ENCODE measurements at places on chromosomes 4 and X. TPM values are rescaled to one million over a fixed set of nuclear protein-coding genes. Genes with fewer than 3 reads are reported as not detected.

- no peak for DNase-seq
Measured at GRCh38 chrX:45771114-45771513, 570.4 kb upstream of the DIPK2B start.

RS1 gene
- total RNA-seq = not detected

GRCh38 chrX:96474029-96474740 is 210.5 kb upstream of the DIAPH2 start:
- DNase-seq = no peak

GRCh38 chr4:150289881-150290280 is 211.6 kb downstream of the DCLK2 start:
- DNase-seq = no peak

GRCh38 chr4:1368421-1369090 is 21.5 kb downstream of the UVSSA start:
- DNase-seq = peak; percentile 62

DNA sequence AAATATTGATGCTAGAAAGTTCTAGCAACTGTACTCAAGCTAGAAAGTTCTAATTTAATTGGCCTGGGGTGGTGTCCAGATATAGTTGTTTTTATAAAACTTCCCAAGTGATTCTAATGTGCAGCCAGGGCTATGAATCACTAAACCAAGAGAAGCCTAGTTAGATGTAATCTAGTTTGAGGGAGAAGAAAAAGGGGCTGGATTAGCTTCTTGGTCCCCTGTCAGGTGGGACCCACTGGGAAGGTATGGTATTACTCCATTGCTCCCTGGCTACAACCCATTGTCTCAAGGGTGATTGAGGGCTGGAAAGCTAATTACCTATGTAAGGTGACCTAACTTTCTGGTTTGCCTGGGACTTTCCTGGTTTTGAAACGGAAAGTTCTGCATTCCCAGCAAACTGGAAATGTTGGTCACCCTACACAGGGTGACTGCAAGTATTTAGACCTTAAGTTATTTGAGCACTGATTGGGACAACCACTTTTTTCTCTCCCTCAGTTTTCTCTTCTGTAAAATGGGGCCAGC is 23.9 kb upstream of the MSN start:
- DNase-seq = no peak

DNA sequence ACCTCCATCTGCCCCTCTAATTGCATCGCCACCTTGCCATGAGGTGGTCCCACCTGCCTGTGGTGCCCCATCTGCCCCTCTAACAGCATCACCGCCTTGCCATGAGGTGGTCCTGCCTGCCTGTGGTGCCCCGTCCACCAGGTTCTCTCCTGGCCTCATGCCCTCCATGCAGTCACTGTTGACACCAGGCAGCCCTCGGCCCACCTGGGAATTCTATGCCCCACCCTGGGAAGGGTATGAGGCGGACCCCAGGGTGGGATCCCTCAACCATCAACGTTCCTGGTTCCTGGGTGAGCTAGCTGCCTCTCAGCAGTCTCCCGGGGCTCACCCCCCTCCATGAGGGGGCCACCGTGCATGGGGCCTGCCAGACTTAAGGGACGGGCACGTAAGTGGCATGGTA is 38.9 kb downstream of the ACOX3 start:
- DNase-seq = no peak

- DNase-seq = no peak
Measured at GRCh38 chrX:136195247-136195646, 47.9 kb downstream of the FHL1 start.

GRCh38 chrX:71191248-71191647 is 31.8 kb upstream of the GJB1 start:
- DNase-seq = no peak

DNA sequence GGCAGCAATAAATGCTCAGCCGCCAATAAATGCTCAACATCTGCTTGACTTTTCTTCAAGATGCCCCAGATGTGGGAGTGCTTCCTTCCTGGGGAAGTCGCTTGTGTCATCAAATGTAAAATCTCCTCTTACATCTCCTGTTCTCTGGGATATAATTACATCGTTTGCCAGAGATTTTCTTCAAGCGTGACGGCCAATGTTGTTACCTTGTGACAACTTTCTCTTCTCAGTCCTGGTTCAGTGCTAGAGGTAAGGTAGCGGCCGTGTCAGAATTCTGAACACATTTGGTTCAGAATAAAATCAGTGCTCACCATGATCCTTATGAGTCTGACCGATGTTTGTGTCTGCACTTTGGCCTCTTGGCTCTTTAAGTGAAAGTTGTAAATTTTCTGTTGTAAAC is 102.5 kb downstream of the ASMT start:
- DNase-seq = no peak

DNA sequence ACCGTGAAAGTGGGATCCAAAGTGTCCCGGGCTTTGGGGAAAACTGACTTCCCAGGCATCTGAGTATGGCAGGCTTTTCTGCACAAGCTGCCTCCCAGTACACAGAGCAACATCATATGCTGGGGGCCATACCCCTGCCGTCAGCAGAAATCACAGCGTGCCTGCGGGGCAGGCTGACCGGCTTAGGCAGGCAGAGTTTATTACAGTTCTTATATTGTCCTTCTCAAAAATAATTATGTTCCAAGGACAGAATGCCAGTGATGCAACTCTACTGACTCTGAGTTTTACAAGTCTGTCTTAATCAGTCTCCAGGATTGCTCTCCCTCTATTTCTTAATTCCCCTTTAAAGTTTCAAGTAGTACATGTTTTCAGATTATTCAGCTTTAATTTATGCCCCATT is 37.0 kb downstream of the IL21 start:
- no peak for DNase-seq

GRCh38 chr4:24405341-24405740 is 179.0 kb downstream of the DHX15 start:
- DNase-seq = no peak

DNA sequence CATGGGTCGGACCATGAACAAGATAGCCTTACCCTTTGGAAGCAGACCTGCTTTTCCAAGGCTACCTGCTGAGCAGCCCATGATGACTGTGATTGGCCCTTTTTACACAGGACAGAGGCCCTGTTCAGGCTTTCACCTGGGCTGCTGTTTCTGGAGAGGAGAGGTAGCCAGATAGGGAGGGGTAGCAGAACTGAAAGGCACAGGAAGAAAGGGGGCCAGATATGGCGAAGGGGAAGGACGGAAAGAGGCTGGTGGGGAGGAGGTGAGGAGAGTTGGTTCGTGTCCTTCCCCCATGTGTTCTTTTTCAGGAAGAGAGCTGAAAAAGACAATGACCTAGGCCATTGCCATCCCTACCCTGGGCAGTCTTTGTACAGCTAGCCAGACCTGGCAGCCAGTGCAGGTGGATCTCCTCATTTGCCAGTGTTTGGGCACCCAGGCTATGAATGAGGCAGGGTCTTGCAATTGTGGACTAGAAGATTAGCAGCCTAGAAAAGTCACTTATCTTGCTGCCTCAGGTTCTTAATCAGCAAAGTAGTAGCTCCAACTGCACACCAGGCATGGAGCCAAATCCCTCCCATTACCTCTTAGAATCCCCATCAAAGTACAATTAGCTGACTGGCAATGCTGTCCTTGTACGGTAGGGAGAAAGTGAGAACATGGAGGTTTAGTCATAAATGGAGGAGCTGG is 139.6 kb downstream of the AMMECR1 start:
- DNase-seq = no peak

- DNase-seq = peak; percentile 14
Measured at GRCh38 chr4:184957446-184958115, 60.7 kb upstream of the HELT start.

GRCh38 chr4:129804461-129804981 is 708.6 kb downstream of the C4orf33 start:
- DNase-seq = no peak

DNA sequence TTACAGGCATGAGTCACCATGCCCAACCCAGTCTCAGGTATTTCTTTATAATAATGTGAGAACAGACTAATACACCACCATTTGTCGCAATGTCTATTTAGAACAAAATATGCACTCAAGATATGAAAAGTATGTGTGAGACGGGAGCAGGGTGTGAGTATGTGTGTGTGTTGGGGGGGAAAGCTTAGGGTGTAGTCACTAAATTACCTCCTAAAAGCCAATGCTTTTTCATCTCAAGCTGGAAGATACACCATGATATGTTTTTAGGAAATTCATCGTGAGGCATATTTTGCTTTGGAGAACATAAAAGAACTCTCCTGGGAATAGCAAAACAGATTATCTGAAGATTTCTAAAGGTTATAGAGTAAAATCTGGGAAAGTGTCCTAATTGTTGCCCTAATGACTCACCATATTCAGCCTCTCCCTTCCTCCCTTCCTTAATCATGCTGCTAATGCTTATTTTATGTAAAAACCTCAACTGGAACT is 262.7 kb downstream of the PDHA2 start:
- no peak for DNase-seq

DNA sequence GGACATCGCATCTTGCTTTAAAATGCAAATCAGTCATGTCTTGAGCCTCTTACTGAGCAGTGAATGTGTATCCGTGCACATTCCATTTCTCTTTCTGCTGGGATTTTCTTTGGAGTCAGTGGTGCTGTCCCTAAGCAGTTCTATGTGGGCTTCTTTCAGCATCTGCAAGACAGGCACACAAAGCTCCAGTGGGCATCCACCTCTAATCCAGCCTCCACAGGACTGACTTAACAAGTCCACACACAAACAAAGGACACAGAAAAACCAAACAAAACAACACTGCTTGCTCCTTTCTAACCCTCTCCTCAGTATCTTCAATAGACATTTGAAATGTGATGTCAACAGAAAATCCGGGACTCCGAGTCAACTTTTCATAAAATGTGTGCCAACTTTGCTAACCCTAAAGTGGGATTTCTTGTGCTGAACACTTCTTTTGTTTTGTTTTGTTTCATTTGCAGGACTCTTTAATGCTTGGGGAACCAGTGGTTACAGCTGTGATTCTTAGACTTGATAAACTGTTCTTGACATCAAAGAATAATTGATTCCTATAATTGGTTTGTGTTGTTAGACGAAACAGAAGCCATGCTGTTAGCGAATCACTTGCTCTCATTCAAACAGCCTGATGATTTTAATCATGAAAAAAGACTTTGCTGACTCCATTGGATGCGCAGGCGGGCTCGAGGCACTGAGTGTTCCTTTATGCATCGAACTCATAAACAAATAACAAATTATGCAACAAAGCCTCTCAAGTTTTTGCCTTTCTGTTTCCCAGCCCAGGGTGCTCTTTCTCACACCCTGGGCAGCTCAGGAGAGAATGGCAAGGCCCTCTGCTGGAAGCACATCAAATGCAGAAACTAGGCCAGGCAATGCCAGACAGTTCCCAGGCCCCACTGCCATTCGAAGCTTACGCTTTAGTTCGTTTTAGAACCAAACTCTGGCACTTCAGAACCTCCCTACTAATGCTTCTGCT is 20.1 kb downstream of the ETNPPL start:
- peak; percentile 37 for DNase-seq

DNA sequence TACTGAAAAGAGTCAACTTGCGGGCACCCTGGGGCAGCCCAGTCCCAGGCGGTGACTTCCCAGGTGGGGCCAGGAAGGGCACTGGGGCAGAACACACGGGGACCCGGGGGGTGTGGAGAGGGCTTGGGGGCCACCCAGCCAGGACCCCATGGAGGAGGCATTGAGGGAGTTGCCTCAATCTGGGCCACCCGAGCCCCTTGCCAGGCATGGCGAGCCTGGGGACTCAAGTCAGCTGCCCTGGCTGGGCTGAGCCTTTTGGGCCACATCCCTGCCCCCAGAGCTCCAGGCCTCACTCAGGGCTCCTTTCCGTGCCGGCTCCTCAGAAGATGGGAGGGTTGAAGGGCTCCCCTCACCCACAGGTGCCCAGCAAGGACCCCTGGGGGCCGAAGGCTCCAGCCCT is 6.6 kb upstream of the CPLX1 start:
- no peak for DNase-seq

SLC9B1 gene
- total RNA-seq = 0.59 TPM

DNA sequence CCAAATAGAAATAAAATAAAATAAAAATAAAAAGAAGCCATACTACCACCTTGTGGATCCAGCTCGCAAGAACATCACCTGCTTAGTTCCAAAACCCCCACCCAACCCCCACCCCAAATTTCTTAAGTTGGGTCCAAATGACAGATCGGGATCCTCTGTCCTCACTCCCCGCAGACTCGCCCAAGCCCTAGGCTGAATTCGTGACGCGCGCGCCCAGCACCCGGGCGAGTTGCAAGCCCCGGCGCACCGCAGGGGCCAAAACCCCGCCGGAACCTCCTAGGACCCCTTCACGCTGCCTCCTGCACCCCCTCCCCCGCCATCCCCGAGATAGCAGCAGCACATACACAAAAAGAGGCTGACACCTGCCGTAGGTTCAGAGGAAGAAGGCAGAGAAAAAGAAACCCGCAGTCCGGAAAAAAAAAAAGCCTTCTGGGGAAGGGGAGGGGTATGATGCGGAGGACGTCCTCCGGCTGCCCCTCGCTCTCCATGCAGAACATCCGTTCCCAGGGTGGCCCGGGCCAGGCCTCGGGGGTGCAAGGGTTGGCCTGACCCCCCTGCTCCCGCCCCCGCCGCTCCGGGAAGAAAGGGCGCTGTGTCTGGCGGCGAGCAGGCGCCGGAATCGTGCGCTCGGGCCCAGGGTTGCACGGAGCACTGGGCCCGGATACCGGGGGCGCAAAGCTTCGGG is 2.6 kb downstream of the NLGN4X start:
- DNase-seq = peak; percentile 41

Data from H9 (cell line).